AG09309 (cell line): ENCODE measurements at places on chromosomes 5 and 9.

DNA sequence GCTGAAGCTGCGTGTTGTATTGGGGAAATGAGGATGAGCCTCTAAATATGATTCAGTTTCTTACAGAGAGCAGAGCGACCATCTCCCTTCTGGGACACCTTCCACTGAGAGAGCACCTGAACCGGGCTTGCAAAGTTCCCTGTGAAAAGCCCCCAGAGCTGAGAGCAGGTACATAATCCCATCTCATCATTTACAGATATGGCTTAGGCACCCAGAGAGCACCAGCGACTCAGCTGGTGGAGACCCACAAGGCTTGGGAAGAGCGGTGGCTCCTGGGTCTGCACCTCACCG is 324.3 kb upstream of the IRX4 start:
- DNase-seq, result no peak

DNA sequence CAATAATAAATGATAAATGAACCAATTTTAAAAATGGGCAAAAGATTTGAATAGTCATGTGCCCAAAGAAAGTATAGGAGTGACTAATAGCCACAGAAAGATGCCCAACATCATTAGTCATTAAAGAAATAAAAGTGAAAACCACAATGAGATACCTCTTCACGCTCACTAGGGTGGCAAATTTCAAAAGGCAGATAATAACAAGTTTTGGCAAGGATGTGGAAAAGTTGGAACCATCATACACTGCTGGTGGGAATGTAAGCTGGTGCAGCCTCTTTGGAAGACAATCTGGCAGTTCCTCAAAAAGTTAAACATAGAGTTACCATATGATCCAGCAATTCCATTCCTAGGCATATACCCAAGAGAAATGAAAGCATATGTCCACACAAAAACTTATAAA is 1819.8 kb downstream of the MAT2B start:
- DNase-seq, result no peak

DNA sequence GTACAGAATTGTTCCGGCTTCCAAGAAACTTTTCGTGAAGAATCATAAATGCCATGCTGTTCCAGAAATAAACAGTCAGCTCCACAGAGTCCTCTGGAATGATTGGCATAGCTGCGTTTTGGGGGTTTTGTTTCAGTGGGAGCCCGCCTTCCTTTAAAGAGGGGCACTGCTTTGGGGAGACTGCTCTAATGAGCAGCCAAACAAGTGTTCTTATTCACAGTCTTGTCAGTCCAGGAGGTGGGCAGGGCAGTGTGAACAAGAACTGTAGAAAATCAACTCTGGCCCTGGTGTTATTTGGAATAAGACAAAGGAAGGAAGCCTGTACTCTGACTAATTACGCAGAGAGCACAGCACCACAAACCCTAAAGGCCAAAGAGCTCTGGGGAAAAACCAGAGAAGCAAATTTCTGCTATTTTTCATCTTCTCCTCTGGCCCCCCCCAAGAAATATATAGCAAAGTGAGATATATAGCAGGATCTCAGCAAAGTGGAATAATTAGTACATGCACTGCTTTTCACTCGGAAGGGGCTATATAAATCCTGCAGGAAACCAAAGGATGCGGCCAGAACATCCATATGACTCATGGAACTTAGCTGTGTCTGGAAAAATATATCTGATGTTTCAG is 92.9 kb downstream of the GLDC start:
- no peak for DNase-seq

DNA sequence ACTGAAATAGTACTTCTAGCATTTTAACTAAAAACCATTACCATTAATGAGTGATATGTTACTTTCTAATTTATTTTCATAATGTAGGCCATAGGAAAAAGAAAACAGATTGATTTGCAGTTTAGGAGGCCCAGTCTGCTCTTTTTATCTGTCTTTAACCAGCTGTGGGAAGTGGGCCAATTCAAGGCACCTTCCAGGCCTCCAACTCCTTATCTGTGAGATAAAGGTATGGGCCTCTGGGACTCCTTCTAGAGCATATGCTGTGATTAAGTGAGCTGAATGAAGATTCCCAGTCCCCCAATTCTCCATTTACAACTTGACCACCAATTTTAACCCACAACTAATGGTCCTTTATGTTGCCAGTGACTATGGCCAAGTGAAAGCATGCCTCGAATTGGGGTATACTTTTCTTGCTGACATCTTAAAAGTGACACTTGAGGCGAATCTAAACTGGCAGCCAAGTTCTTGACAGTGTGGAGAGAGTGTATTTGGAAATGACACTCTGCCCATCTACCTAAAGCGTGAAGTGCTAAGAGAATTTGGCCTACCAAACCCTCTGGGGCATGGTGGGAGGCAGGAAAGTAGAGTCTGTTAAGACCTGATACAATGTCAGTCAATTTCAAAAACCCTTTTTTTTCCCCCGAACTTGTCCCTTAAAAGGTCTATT is 88.3 kb downstream of the PIK3R1 start:
- DNase-seq, result no peak

DNA sequence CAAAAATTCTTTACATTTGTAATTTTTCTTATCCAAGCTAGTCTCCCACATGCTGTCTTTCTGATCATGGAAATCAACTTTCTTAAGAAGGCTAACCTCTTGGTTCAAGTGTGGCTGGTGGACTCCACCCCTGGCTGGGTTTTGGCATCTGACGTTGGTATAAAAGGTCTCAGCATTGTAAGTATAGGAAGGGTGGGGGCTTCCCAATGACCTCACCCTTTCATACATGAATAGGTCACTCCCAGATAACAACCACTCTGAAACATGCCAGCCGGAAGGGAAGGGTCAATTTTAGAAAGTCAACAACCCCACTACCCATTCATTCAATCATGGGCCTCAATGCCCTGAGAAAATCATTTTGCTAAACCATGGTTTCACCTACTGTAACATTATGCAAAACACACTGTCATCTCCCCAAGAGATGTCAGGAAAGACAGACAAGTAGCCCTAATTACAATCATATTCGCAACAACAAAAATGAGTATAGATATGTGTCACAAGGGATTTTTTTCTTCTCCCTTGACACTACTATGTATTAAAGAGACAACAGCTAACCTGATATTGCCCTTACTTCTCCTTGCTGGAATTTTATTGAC is 31.9 kb upstream of the PCSK5 start:
- DNase-seq, result no peak

DNA sequence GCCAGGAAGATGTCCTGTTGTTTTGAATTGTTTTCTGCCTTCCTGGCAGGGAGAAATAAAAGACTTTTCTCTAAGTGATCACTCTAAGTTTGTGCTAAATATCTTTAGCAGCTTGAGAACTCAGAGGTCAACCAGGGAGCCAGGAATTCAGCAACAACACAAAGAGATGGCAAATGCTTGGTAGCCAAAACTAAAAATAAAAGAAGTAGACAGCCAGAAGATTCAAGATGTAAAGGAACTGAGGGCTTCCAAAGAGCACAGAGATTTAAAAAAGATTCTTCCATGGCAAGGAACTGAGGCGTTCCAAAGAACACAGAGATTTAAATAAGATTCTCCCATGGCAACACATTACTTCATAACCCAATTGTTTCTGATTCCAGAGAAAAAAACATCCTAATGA is 9.6 kb downstream of the DNAH5 start:
- no peak for DNase-seq

- DNase-seq, result no peak
Observed at GRCh38 chr9:16417749-16418148, 452.7 kb downstream of the BNC2 start.
